ENCODE measurements at places on chromosomes 3 and 15.

GRCh38 chr15:92840149-92840548, 60.0 kb upstream of the CHD2 start:
- DNase-seq: no peak

- DNase-seq: no peak
Measured at GRCh38 chr3:140762746-140763145, 84.9 kb downstream of the TRIM42 start.

GRCh38 chr15:80234883-80235282, 17.1 kb downstream of the CTXND1 start:
- peak; percentile 47 for DNase-seq

DNA sequence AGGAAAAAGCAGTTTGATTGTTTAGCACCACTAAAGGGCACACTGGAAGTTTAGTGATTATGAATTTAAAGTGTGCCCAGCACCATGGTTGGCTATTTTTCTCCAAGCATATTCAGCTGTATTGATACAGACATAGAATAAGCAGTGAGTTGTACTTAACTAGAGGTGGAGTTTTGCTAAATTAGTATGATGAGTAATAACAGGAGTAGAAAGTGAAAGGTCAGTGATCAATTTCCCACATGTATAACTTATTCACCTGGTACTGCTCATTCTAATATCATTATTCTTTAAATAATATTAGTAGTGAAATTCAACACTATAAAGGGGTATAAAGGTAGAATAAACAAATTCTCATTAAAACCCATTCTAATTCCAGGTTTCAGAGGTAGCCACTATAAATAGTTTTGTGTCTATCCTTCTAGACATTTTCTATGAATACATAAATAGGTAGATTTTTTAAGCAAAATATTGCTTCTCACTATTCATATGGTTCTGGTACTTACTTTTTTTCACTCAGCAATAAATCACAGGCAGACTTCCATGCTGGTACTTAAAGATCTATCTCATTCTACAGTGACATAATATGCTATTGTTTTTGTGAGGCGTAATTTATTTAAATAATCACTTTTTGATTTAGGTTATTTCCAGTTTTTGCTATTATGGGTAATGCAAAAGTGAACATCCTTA, 732.9 kb downstream of the VGLL3 start:
- DNase-seq: no peak

DNA sequence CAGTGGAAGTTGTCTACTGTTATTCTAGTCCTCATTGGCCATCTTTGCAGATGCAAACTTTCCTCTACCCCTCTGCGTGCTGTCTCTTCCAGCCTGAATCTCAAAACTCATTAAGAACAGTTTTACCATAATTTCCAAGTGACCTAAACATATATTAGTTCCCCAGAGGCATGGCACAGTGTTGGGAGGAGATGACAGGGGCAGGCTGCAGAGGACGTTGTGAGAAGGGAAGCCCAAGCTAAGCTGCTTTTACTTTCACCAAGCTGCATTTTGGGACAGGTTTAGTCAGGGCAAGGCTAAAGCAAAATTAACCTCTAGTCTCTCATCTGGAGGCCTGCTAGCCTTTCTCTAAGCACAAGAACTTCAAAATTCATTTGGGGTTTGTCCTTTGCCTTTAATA, 318.6 kb upstream of the SATB1 start:
- DNase-seq: no peak

DNA sequence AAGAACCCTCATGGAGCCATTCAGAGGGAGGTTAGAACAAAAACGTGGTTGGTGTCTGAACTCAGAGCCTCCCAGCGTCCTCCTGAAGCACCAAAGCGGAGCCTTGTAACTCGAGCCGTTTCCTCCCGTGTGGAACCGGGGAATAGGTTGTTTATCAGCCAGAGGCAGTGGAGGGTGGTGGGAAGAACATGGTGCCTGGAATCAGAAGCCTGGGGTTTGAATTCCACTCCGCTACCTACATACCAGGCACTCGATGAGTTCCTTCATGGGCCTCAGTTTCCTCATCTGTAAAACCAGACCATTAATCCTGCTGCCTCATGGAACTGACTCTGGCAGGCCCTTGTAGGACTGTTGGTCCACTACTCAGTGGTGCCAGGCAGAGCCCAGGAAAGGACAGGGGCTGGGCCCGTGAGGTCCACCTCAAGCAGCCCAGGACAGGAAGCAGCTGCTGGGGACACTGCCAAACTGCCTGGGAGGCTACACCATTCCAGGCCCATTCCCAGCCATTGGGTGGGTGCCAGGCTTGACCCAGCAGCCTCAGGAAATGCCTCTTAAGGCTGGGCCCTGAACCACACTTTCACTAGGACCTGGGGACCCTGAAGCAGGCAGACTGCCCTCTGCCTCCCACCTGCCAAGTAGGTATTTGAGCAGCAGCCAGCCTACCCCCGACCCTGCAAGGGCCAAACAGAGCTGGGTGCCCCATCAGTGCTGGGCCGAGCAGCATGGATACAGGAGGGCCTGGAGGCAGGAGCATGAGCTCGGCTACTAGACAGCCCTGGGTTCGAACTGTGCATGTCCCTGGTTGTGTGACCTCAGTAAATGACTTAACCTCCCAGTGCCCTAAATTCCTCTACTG, 33.4 kb downstream of the PRKCD start:
- peak; percentile 19 for DNase-seq

- no peak for DNase-seq
Measured at GRCh38 chr15:62469478-62469873, 304.4 kb upstream of the C2CD4B start.

DNA sequence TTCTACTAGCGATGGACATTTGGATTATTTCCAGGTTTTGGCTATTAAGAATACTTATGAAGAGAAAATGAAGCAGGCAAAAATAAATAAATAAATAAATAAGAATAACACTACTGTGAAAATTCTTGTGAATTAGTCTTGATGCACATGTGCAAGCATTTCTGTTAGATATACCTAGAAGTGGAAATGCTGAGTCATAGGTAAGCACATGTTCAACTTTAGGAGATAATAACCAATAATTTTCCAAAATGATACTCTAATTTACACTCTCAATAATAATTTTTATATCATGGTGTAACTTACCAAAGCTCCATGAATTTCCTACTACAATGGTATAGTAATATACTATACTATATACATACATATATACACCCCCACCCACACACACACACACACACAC, 23.4 kb downstream of the EMC4 start:
- no peak for DNase-seq

- DNase-seq: no peak
Measured at GRCh38 chr3:72991522-72991921, 5.1 kb upstream of the PPP4R2 start.

DNA sequence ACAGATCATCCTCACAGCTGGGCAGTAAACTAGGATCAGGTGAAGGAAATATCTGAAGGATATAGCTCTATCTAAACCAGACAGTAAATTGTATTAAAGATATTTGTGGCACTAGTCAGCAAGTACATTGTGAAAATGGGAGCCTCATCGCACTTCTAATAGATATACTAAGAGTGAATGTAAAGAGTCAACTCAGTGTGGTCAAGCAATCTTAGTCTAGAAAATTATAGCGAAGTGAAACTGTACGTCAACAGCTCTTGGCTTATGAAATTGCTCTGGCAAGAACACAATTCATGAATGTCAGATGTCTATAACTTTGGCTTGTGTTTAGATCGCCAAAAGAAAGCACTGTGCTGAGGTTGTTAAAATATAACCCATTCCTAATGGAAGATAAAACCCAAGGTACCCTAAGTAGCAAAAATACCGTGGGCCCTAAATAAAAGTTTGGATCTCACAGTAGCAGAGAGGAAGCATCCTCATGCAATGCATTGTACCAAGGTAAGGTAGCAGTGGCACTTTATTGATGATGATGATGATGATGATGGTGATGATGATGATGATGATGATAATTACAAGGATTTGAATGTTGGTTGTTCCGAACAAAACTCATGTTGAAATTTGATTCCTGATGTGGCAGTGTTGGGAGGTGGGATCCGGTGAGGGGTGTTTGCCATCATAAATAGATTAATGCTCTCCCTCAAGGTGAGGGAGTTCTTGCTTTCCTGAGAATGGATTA, 228.5 kb downstream of the UNC13C start:
- DNase-seq: no peak

DNA sequence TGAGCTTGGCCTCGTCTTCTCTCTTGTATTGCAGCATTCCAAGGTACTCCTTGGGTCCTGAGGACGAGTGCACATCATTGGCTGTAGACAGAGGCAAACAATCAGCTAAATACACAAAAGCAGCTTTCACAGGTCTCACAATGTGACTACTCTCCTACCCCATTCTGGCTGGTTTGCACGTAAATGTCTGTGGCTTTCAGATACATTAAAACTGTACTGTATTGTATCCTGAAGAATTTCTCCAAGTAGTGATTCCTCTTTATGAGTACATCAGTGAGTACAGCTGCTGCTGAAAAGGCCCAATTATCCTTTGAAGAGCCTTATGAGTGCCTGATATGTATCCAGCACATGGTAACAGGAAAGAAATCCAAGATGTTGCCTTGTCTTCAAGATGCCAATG, 22.0 kb upstream of the GNB5 start:
- no peak for DNase-seq

DNA sequence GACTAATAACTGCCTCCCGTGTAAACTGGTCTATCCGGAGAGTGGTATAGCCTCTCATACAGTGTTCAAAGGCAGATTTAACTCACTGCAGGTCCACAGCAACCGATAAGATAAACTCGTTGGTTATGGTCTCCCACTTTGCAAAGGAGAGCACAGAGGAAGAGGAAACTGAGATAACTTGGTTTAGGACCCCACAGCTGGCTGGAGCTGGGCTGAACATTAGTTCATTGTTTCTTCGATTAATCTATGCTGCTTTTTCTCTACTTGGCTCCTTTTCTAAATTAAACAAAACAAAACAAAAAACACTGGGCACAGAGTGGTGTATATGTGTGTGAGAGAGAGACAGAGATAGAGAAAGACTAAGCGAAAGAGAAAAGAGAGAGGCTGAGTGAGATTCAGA, 5.0 kb upstream of the DLG1 start:
- no peak for DNase-seq

- DNase-seq: no peak
Measured at GRCh38 chr15:35123743-35124142, 38.6 kb upstream of the NANOGP8 start.

DNA sequence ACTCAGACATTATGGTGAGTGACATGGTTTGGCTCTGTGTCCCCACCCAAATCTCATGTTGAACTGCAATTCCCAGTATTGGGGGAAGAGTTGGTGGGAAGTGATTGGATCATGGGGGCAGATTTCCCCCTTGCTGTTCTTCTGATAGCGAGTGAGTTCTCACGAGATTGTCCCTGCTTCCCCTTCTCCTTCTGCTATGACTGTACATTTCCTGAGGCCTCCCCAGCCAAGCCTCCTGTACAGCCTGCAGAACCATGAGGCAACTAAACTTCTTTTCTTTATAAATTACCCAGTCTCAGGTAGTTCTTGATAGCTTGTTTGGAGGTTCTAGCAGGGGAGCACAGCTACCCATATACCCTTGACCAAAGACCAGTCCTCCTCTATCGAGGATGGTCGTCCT, 45.9 kb downstream of the ADAM10 start:
- DNase-seq: no peak

DNA sequence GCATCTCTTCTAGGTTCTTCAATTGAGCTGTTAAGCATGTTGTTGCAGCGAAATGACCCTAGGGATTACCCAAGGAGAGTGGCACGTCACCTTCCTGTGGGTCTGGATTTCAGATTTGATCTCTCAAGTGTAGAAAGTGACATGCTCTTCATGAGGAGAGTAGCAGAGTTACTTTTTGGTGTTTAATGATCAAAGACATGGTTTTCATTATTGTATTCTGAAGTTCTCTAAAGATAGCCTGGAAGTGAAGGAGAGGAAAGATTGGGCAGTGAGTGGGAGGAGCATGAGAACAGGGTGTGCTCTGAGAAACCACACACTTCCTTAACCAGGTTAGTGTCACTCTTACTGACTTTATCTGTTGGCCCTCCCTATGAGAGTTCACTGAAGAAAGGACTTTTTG, 153.6 kb downstream of the AKAP13 start:
- DNase-seq: no peak

DNA sequence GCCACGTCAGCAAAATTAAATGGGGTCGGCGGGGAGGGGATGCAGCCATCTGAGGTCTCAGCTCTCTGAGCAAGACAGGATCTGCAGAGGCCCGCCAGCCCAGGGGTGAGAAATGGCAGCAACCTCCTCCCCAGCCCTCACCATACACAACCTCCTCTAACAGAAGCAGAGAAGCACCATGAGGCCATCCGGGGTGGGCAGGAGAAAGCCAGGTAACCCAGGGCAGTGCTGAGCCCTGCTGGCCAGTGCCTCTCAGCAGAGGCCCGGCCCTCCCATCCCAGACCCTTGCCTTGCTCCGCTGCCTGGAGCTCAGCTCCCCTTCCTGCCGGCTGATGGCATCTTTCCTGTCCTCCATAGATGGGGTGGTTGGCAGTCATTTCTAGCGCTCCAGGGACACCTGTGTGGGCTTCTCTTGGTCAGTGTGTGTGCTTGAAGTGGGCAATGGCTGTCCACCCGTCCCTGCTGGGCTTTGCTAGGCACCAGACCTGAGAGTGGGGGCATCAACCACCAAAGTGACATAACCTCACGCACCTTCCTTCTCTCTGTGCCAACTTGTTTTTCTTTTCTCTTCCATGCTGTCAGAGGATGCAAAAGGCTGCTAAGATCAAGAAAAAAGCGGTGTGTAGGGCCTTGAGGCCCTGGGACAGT, 175.8 kb downstream of the NSMCE3 start:
- no peak for DNase-seq

- DNase-seq: peak; percentile 74
Measured at GRCh38 chr15:38176155-38176554, 76.5 kb upstream of the SPRED1 start.

- no peak for DNase-seq
Measured at GRCh38 chr15:99425657-99426301, 140.0 kb upstream of the MEF2A start.

- DNase-seq: no peak
Measured at GRCh38 chr3:104933972-104934371, 432.7 kb upstream of the ALCAM start.

- DNase-seq: no peak
Measured at GRCh38 chr3:43883729-43884396, 193.1 kb downstream of the ABHD5 start.

Measured in ELR (cell line).